ENCODE measurements at places on chromosomes 11 and 22.

- DNase-seq = no peak
These were observed 22.2 kb downstream of the LIF start for GRCh38 chr22:30224161-30224857.

GRCh38 chr11:8262552-8263108, 1.0 kb downstream of the LMO1 start:
- no peak for DNase-seq

DNA sequence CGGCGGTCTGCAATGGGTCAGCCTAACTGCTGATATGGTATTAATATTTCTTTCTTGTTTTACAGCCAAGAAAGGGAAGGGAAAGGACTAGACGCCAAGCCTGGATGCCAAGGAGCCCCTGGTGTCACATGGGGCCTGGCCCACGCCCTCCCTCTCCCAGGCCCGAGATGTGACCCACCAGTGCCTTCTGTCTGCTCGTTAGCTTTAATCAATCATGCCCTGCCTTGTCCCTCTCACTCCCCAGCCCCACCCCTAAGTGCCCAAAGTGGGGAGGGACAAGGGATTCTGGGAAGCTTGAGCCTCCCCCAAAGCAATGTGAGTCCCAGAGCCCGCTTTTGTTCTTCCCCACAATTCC, 1.9 kb downstream of the MDK start:
- no peak for DNase-seq

GRCh38 chr22:47276991-47277390, 514.5 kb downstream of the TBC1D22A start:
- DNase-seq = no peak

GRCh38 chr22:31616315-31616980, 45.6 kb downstream of the PISD start:
- DNase-seq = no peak

- no peak for DNase-seq
These were observed 73.9 kb downstream of the SGSM3 start for GRCh38 chr22:40444178-40444831.

DNA sequence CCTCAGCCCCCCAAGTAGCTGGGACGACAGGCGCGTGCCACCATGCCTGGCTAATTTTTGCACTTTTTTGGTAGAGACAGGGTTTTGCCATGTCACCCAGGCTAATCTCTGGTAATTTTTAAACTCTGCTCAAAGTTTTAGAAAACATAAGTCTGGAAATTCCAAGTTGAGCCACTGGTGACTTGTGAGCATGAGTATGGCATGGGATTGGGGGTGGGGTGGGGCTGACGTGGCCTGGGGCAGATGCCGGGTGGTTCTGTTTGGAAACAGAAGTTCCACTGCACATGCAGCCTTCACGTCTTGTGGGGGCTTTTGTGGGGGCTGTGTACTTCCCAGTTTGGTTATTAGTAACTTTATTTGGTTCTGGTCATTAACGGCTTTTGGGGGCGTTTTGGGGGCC, 67.3 kb downstream of the PTPRJ start:
- DNase-seq = no peak

DNA sequence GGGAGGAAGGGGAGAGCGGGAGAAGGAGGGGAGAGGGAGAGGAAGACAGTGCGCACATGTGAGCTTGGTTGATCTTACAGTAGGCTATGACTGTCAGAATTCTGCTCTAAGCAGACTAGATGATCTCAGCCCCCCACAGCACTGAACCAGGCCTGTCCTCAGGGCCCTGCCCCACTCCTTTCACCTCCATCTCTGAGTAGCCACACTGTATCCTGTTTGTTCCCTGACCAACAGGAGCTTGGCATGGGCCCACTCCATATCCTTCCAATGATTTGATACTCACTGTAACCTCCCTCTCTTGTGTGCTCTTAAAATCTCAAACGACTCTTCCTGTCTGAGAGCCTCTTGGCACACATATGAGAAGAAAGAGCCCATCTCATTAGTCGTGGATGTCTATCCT, 86.1 kb upstream of the PARVA start:
- DNase-seq = no peak

- DNase-seq = no peak
These were observed 215.3 kb upstream of the TBCEL start for GRCh38 chr11:120808616-120809050.

GRCh38 chr22:25142102-25142501, 57.6 kb upstream of the CRYBB3 start:
- no peak for DNase-seq

GRCh38 chr22:23922921-23923320, 28.7 kb downstream of the MIF start:
- no peak for DNase-seq

DNA sequence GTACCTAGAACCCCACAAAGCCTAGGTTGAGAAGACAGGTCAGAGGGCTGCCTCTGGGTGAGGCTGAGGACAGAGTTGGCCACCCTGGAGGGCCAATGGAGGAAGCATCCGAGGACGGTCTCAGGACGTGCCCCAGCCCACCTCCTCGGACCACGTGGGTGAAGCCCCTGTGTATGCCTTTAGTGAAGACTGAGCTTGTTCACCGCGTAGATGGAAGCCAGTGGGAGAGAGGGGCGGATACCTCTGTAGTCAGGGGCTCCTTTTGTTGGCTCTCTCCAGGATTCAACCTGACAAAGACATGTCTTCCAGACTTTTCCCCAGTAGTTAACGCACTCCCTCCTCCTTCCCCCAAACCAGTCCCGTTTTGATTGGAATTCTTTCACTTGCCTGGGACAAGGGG, 110.7 kb downstream of the ZBTB16 start:
- DNase-seq = no peak

DNA sequence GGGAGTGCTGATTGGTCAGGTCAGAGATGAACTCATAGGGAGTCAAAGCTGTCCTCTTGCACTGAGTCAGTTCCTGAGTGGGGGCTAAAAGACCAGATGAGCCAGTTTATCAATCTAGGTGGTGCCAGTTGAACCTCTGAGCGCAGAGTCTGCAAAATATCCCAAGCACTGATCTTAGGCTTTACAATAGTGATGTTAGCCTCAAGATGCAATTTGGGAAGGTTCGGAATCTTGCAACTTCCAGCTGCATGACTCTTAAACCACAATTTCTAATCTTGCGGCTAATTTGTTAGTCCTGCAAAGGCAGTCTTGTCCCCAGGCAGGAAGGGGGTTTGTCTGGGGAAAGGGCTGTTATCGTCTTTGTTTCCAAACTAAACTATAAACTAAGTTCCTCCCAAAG, 92.3 kb upstream of the PARVA start:
- DNase-seq = no peak

DNA sequence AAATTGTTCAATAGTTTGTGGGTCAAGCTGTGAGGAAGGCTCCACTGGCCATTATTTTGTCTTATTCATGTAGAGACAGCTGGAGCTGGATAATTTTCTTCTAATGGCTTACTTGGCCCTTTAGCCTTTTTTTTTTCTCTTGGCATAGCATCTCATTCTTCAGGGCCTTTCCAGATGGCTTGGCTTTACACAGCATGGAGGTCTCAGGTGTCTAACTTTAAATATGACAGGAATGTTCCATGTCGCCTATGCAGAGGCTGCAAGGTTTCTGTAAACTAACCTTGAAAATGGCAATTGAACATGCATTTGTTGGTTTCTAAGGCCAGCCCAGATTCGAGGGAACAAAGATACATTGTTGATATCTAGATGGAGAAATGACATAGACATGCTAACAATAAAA, 247.9 kb upstream of the CNTN5 start:
- no peak for DNase-seq

DNA sequence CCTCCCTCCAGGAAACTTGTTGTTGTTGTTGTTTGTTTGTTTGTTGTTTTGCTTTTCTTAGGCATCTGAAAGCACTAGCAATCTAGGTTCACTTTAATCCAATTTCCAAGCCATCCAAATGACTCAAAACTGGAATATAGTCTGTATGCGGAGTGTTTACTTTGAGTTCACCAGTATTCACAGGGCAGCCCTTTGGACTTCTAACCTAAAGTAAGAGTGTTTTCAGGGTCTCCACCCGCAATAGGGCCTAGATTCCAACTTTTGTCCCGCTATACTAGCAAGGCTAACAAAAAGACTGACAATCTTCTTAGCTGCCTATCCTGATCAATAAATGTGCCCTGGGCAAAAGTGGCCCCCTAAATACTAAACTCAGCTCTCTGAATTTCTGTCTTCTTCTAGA, 13.6 kb downstream of the PGM2L1 start:
- DNase-seq = no peak

GRCh38 chr22:46240073-46240472, 10.0 kb downstream of the CDPF1 start:
- DNase-seq = no peak

GRCh38 chr11:116217006-116217405, 555.8 kb downstream of the BUD13 start:
- DNase-seq = no peak

DNA sequence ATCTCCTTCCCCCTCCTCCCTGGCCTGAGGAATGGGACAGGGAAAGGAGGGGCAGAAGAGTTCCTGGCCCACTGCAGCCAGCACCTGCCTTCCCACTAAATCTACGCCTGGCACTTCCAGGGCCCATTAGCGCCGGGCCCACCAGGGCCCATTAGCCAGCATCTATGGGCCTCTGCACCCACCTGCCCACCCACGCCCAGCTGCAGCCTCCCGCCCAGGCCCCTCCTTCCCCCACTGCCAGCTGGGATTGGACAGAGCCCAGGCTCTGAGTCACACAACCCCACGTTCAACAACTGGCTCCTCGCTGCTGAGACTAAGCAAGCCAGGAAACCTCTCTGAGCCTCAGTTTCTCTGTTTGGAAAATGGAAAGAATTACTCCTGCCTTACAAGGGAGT, 48.7 kb downstream of the CYTH4 start:
- DNase-seq = no peak

DNA sequence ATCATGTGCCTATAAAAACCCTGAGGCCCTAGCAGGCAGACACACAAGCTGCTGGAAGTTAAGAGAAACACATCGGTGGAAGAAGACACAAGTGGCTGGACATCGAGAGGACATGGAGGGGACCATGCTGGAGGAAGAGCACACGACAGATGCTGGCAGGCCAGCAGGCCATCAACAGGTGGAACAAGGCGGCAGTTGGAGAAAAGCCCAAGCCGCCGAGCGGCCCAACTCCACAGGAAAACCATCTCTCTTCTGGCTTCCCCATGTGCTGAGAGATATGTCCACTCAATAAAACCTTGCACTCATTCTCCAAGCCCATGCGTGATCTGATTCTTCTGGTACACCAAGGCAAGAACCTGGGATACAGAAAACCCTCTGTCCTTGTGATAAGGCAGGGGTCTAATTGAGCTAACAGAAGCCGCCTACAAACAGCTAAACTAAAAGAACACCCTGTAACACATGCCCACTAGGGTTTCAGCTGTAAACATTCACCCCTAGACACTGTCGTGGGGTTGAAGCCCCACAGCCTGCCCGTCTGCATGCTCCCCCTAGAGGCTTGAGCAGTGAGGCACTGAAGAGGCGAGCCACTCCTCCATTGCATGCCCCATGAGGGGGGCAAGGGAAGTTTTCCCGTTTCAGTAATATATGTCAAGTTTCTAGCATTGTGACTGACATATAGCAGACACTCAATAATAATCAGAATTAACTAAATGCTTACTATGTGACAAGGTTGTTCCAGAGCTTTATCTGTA, 39.0 kb upstream of the MMP20 start:
- DNase-seq = no peak

GRCh38 chr11:75398906-75399305, 412 bp upstream of the RPS3 start:
- DNase-seq = no peak

DNA sequence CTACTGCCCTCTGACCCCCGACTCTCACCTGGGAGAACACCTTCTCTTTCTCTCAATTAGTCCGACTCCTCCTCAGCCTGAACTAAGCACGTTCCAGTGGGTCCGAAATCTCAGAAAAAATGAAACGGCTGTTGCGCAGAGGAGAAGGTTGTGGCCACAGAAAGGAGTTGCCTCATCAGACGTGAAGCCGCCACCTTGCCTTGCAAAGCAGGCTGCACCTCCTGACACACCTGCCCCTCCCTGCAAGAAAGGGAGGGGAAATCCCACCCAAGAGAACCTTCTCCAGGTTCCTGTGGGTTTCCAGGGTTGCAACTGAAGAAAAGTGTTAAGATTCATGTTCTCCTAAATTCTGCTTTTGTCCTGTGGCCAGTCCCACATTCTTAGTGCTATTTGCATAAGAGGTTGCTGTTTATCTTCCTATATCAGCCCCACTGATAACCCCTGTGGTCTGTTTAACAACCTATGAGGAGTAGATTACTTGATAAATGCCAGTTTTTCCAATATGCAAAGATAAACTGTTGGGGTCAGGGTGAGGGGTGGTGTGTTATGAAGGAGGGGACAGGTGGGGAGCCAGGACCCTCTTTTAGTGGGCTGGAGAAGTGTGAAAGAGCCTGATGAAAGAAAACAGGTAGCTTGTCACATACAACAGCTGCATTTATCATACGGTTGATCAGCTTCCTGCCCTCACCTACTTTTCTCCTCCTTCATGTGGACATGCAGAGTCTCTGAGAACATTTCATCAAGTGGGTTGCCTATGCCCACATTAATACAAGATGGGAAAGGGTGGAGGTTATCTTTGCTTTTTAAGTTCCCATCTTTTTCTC, 18.2 kb downstream of the ZBTB16 start:
- DNase-seq = peak; percentile 60

DNA sequence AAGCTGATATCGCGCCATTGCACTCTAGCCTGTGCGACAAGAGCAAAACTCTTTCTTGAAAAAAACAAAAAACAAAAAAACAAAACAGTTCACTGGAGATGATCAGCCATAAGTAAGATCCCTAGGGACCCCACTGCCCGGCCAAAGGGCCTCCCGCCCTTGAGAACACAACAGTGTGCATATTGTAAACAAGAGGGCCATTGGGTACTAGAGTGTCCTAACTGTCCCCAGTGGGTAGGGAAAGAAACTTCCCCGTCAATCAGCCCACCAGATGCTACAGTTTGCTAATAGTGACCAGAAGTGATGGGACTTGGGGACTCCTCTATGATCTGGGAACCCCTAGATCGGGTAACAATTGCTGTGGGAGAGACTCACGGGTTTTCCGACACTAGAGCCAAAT, 3.7 kb upstream of the ACY3 start:
- DNase-seq = no peak

DNA sequence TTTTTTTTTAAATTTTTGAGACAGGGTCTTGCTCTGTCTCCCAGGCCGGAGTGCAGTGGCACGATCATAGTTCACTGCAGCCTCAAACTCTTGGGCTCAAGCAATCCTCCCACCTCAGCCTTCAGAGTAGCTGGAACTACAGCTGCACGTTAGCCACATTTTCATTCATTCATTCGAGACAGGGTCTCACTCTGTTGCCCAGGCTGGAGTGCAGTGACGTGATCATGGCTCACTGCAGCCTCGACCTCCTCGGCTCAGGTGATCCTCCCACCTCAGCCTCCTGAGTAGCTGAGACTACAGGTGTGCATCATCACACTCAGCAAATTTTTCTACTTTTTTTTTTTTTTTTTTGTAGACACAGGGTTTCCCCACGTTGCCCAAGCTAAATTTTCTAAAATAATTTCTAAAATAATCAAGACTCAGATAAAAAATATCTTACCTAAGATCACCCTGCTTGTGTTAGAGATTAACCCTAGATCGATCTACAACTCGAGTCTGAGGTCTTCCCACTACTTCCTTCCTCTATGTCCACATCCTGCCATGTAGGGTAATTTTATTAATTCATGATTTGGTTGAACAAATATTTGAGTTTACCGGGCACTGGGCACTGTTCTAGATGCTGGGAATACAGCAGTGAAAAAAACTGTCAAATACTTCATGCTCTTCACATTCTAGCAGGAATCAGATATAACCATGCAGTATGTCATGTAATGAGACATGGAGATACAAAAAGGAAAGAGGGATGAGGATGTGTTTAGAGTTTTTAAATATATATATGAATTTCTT, 15.1 kb downstream of the EIF4G2 start:
- no peak for DNase-seq
